ENCODE measurements at places on chromosomes 11 and 22. TPM values are rescaled to one million over a fixed set of nuclear protein-coding genes. Genes with fewer than 3 reads are reported as not detected.
A peak's percentile ranks its signal among the peaks of the same experiment; 100 is the strongest.

GRCh38 chr11:62081378-62082291 lies 42.2 kb upstream of the INCENP start:
- DNase-seq = peak; percentile 66

The SHISA8 gene
- 0.27 TPM for total RNA-seq

- DNase-seq = no peak
Measured at GRCh38 chr11:64849598-64850356, 5.3 kb upstream of the CDC42BPG start.

The HEPN1 gene
- not detected for total RNA-seq

GRCh38 chr22:32542677-32543357 lies 68.2 kb downstream of the FBXO7 start:
- DNase-seq = no peak

DNA sequence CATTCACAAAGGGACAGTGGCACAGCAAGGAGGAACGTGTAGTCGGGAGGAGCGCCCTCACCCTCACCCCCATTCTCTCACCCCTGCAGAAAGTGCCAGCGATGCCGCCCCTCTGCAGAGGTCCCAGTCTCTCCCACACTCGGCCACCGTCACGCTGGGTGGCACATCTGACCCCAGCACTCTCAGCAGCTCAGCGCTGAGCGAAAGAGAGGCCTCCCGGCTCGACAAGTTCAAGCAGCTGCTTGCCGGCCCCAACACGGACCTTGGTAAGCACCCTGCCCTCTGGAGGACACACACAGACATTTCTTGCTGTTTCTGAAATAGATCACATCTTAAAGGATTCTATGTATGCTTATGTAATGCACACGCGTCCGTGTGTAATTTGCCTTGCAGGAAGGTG lies 34.9 kb downstream of the TBC1D22A start:
- DNase-seq = peak; percentile 59

The DDI1 gene
- not detected for total RNA-seq

- DNase-seq = no peak
Measured at GRCh38 chr11:38788561-38788960, 2190.5 kb upstream of the RAG2 start.

The CLCF1 gene
- total RNA-seq = 6.8 TPM

Measured in myocyte (in vitro differentiated cells).